Left ventricle myocardium inferior (tissue), 1 donor: ENCODE measurements at places on chromosomes 16 and 17. TPM values are rescaled to one million over a fixed set of nuclear protein-coding genes. Genes with fewer than 3 reads are reported as not detected.

Gene UMOD
- total RNA-seq, result not detected

Gene FAM20A
- total RNA-seq, result 2.9 TPM

Gene KRTAP2-3
- total RNA-seq, result not detected

Gene MYLK3
- total RNA-seq, result 256 TPM

Gene CCL4
- 0.91 TPM for total RNA-seq

Gene HIC1
- total RNA-seq, result 23.5 TPM

Gene NT5C
- 25.9 TPM for total RNA-seq
